ENCODE measurements at places on chromosomes 6 and 20.

DNA sequence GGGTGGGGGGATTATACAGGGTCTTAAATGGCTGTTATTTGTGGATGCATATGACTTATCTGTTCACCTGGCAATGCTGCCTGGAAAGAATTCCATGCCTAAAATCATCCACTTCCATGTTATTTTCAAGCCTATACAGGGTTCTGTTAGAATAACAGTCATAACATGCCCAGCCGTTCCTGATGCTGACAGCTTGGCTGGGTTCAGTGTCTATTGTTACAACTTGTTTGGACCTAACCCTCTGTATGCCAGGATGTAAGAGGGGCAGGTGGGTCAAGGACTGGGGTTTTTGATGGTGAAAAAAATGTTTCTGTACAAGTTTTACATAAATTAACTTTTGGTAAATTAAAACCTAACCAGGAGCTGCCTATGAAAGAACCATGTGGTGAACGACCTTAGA, 79.8 kb downstream of the GINS1 start:
- no peak for DNase-seq

GRCh38 chr6:119511024-119511423, 161.5 kb upstream of the MAN1A1 start:
- no peak for DNase-seq

DNA sequence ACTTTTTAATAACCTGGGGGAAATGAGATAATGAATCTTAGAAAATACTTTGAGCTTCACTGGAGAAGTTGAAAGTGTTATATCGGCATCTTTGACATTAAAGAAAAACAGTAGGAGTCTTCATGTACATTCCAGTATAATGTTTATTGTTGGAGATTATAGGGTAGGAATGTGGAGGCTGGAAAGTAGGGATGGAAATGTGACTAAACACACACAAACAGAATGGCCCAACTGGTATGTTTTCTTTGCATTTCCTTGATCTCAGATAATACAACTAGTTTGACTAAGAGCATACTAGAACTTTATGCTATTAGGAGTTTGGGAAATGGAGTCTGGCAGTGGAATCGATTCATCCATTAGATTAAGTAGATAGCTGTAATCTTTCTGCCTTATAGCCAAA, 10.1 kb upstream of the BAG2 start:
- no peak for DNase-seq

DNA sequence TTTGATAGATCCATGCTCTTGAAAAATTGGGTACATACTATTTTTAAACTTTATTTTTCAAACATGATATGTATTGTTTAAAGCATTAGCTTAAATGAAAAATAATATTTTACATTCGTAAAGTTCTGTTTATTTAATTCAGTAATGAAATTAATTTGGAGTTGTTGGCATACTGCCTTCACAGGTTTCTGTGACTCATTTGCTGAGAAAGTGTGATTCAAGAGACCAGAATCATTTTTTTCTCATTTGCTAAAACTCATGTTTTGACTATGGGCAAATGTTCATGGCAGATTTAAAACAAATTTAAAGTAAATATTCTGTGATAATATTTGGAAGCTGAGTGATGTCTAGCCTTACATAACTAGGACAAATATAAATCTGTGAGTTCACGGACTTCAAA, 230.4 kb downstream of the BCKDHB start:
- no peak for DNase-seq

DNA sequence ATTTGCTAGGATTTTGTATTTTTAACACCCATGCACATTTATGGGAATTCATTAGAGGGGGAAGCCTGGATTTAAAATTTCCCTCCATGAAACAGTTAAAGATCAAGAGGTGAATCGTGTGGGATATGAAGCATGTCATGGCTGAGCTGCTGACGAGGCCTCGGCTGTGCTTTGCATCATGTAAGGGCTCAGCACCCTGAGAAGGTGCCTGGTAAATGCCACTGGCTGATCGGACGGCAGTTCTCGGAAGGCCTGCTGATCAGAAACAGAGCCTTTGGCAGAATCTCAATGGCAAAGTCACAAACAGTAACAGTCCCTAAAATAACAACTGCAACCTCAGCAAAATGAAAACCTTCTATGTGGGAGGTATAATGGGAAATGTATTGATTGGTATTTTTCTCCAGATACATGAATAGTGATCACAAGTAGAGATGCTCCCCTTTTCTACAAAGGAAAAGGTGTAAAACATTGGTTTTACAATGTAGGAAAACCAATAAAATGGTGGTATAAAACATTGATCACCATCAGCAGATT, 53.0 kb upstream of the FUCA2 start:
- no peak for DNase-seq

DNA sequence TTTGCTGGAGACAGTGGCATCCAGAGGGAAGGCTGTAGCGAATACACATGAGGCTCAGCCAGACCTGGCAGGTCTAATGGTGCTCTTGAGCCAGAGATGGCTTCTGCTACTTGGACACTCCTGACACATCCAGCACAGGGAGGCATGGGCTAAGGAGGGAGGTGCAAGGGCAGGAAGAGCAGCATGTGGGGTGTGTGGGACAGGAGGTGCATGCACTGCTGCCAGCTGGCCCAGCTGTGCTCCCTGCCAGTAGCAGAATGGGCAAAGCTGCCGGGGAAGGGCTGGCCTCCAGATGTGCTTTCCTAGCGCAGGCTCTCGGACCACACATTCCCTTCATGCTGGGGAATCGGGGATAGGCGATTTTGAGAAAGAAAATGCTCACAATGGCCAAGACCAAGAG, 309.2 kb downstream of the CDC5L start:
- DNase-seq = no peak

DNA sequence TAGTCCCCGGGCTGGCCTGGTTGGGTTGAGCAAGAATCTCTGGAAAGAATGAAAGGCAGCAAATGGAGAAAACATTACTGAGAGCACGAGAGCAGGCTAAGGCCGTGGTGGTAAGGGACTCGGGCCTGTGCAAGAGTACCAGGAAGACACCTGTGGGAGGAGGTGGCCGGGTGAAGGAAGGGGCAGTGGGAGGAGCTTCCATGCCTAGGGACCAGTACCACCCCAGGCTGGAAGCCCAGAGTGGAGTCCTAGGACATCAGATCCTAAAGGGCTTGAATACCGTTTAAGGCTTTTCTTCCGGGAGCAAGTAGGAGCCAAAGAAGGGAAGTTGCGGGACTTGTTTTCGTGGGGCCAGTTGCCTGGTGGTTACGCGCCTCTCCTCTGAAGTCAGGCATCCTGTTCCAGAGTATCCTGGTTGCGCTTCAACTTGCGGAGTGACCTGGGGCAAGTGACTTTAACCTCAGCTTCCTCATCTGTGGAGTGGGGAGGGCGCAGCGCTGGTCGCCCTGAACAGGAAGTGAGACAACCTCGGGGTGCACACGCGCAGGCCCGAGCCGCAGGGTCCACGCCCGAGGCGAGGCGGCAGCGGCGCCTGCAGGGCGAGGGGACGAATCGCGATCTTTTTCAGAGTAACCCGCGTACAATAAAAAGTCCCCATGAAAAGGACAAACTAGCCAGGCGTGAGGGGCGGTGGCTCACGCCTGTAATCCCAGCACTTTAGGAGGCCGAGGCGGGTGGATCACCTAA, 1.1 kb upstream of the TPD52L2 start:
- DNase-seq = peak; percentile 75

- DNase-seq = no peak
Measured at GRCh38 chr6:1144842-1145767, 166.8 kb upstream of the FOXQ1 start.

GRCh38 chr6:56856036-56856580, 98.8 kb upstream of the BEND6 start:
- no peak for DNase-seq

DNA sequence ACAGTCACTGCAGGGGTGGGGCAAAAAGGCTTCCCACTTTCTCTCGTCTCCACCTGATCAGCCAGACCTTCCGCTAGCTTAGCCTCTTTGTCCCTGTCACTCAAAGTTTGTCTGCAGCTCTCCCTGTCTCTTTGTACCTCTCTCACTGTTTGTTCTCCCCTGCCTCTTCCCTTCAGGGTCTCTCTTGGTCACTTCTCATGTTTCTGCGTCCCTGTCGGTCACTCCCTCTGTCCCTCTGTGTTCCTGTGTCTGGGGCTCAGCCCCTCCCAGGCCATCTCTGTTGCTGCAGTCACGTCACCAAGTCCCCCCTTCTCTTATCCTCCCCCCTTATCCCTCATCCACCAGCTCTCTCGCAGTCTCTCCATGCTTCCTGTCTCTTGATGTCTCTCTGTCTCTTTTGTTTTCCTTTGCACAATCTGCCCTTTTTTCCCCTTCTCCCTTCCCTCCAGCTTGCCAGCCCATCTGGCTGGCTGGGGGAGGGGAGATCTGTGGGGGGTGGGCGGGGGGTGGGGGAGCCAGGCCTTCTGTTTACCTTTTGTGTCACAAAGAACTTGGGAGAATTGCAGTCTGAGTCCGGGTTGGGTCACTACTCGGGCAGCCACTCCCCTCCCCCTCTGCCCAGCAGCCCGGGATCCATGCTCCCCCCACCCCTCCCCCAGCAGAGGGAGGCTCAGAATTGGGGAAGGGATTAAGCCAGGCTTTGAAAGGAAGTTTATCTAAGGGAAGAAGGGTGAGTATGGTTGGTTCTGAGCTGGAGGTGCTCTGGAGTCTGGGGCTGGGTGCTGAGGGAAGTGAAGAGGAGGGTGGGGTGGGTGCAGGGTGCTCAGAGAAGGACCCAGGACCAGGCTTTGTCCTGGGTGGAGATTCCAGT, 32.3 kb downstream of the FOXP4 start:
- DNase-seq = no peak

- no peak for DNase-seq
Measured at GRCh38 chr20:45779011-45779915, 12.4 kb downstream of the WFDC3 start.

GRCh38 chr6:72788188-72788587, 166.3 kb downstream of the KCNQ5 start:
- DNase-seq = no peak

GRCh38 chr20:64268174-64268573, 12.6 kb downstream of the PCMTD2 start:
- DNase-seq = no peak

- DNase-seq = no peak
Measured at GRCh38 chr6:152355166-152355565, 282.0 kb downstream of the SYNE1 start.

DNA sequence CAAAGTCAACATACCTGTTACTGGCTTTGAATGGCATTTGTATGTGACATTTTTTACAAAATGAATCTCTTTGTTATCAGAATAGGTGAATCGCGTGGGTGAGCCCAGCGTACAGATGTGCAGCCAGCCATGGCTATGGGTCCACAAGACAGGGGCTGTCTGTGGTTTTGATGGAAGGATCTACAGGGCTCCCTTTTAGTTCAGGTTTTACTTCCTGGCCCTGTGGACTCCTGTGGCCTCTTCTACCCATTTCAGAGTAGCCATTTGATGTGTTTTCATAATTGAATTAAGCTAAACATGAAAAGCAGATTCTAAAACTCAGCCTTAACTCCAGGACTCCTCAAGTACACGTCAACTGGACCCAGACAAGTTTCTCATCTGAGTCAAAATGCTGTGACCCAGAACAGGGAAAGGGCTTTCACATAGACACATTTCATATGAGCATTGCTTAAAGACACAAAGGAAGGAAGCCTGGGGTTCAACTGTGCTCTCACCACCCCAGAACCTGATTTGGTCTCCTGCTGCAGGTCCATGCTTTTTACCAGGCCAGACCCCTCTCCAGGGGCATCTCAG, 105.3 kb upstream of the NAA20 start:
- DNase-seq = no peak

GRCh38 chr20:47648943-47649342, 136.3 kb downstream of the SULF2 start:
- DNase-seq = no peak

- DNase-seq = no peak
Measured at GRCh38 chr20:10313701-10314100, 95.1 kb downstream of the SNAP25 start.

DNA sequence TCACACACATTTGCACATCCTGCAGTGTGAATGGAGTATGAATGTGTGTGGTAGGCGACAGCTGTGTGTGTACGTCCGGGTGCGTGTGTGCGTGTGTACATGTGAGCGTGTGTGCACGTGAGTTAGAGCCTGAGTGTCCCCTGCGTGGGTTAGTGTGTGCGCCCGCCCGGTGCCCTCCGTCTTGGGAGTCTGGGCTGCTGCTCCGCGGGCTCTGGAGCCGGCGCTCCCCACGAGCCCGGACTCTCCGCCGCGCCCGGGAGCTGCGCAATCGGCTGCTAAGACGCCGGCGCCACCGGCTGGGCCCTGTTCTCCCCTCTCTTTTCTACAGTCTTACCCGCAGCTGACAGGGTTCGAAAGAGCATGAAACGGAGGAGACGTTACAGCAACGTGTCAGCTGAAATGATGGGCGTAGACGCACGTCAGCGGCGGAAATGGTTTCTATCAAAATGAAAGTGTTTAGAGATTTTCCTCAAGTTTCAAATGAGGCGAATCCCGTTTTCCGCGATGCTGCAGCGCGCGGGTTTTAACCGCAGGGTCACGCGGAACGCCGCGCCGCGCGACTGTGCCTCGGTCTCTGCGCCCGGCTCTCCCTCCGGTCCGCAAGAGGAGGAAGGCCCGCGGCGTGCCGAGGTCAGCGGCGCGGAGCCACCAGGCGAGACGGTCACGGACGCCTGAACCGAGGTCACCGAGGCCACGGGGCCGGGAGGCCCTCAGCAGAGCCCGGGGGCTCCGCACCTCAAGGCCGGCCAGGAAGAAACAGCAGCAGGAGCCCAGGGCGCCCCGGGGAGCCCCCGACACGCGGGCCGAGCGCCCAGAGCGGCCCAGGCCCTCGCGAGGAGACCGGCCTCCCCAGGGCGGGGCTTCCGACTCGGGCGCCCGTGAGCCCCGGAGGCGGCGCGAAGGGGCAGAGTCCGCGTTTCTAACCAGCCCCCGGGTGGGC, 95.3 kb upstream of the BHLHE23 start:
- peak; percentile 70 for DNase-seq

GRCh38 chr20:48825566-48825920, 2.3 kb downstream of the PREX1 start:
- no peak for DNase-seq

- DNase-seq = no peak
Measured at GRCh38 chr6:38391206-38391605, 248.5 kb downstream of the BTBD9 start.

DNA sequence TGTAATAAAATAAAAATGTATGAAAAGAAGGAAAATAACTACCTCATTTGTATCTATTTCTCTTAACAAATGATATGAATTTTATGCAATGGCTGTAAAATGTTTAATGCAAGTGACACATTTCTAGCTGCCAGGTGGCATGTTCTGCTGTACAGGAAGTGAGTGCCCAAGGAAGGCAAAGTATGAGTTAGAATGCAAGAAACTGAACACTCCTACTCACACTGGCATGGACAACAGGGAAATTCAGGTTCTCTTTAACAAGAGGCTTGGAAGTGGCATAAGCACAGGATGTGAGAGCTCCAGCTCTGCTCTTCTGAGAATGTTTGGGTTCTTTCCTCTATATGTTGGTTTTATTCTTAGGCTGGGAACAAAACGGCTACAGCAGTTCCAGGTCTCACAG, 20.4 kb upstream of the LAMA4 start:
- no peak for DNase-seq
